ENCODE measurements at places on chromosomes 12 and 14.

- no peak for DNase-seq
Measured at GRCh38 chr12:48022676-48023385, 18.6 kb upstream of the COL2A1 start.

DNA sequence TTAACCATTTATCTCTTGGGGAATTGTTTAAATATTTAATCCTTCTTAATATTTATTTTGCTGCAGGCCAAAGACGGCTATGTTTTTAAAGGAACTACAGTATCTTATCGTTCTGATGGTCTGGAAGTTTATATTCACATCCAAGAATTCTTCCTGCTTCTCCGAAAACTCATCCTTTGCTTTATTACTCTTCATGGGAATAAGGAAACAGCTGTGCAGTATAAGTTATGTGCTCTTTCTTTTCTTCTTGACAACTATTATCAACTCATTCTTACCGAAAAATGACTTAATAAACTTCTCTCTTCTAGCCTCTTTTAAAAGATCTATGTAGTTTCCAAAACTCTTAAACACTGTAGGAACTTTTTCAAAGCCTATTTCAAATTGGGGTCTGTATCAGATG lies 335.6 kb upstream of the NOVA1 start:
- no peak for DNase-seq

- no peak for DNase-seq
Measured at GRCh38 chr12:132029503-132030300, 80.0 kb downstream of the EP400 start.

DNA sequence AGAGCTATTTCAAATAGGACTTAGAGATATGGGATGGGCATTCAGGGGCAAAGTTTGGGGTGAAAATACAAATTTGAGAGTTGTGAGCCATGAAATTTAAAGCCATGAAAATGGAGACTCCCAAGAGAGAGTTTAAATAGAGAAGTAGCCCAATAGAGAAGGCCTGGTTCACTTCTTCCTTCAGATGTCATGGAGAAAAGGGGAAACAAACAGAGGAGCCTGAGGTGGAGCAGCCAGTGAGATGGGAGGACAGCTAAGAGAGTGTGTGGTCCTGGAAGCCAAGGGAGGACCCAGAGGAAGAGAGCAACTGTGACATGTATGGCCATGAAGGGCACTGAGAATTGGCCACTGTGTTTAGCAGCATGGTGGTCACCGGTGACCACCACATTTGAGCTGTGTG lies 12.3 kb upstream of the DYNLL1 start:
- no peak for DNase-seq

- DNase-seq, result no peak
Measured at GRCh38 chr12:93089805-93090569, 160.9 kb upstream of the EEA1 start.

DNA sequence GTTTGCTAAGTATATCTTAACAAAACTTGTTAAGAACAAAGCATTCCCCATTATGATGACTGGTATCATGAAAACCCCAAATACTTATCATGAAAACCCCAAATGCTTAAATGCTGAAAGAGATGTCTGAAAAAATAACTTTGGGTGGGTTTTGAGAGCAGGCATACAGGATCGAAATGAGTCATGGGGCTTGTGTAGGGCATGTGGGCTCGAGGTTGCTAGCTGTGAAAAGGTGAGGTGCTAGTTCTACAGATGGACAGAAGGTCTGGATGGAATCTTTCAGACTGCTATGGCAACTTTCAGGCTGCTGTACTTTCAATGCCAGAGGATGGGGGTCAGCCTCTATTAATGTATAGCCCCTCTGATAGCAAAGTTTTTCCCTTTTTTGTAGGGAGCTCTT lies 167.8 kb upstream of the MDGA2 start:
- DNase-seq, result no peak

- DNase-seq, result no peak
Measured at GRCh38 chr12:56522411-56523193, 982 bp downstream of the RBMS2 start.

DNA sequence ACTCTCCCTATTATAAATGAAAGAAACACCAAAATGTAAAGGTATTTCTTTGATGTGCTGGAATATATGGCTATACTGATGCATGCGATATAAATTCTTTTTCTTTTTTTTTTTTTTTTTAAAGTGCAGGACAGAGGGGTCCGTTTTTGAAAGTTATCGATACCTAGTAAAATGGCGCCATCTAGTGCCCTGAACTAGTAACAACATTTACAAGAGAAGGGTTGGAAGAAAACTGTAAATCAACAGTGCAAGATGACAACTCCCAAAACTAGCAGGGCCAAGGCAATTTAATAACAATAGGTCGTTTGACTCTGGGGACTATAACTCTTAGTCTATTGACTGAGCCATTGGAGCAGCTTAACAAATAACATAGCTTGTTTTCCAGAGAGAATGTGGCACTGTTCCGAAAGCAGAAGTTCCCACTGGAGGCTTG lies 137.7 kb downstream of the SPTSSA start:
- no peak for DNase-seq

- DNase-seq, result no peak
Measured at GRCh38 chr14:85252011-85252410, 277.9 kb upstream of the FLRT2 start.

DNA sequence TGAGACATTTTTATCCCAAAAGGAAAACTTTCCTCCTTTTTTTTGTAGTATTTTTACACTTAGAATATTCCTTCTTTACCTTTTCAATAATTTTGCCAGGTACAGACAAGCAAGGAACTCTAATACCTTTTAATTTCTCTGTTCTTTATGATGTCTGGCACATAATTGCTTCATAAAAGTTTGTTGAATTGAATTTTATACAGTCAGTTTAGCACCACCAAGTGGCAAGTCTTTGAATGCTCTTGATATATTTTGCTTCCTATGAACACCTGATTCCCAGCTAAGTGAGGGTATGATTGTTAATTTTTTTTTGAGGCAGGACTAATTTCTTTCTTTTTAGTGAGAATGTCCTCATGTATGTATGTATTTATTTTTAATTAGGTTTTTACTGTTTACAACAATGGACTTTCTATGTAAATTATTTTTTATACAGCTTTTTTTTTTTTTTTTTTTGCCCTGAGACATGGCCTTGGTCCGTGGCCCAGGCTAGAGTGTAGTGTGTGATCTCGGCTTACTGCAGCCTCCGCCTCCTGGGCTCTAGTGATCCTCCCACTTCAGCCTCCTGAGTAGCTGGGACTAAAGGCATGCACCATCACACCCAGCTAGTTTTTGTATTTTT lies 6.9 kb downstream of the TBC1D15 start:
- no peak for DNase-seq

GRCh38 chr12:43459285-43459684 lies 92.7 kb downstream of the ADAMTS20 start:
- DNase-seq, result no peak

GRCh38 chr12:6372403-6373003 lies 2.9 kb downstream of the SCNN1A start:
- DNase-seq, result no peak

- no peak for DNase-seq
Measured at GRCh38 chr12:2639020-2639298, 155.8 kb upstream of the FKBP4 start.

DNA sequence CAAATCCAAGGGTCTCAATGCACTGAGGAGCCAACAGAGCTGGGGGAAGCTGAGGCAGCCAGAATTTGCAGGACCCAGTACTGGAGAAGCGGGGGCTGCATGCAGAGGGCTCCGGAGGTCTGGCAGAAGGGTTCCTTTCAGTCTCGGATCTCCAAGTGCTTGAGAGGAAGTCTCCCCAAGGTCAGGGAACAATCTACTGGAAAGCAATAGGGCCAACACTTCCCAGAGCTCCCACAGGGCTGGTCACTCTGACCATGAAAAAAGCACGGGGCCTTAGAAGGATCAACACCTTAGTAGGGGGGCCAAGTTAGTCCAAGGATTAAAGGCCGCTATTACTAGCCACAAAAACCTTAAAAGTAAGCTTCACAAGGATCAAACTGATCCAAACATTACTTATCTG lies 31.7 kb downstream of the SPPL3 start:
- DNase-seq, result no peak

DNA sequence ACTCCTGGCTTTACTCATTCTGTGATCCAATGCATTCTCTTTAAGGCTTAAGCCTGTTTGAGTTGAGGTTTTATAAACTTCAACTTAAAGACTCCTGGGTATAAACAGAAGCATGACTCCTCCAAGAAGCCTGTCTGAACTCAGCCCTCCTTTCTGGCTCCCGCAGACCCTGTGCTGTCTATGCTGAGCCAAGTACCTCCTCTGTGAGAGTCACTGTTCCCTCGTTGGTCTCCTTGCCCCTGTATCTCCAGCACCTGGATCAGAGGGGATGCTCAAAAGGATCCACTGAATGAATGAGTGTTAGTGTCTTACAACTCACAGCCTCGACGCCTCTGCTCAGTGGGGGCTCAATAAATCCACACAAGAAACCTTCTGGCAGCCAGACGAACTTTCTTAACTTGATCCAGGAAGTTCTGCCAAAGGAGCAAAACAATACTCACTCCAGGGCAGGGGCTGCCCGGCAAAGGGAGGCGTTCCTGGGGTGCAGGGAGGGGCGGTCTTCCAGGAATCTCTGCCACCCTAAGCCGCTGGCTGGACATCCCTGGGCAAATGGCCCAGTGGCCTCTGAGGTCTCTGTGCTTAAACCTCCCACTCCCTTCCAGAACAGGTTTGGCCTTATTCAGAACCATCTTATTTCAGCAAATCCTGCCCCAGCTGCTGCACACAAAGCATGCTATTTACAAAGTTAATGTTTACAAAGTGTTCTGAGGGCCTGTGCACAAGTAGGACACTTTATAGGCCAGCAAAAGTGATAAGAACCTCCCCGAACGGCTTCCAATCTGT lies 32.9 kb downstream of the MAP1LC3B2 start:
- DNase-seq, result no peak

DNA sequence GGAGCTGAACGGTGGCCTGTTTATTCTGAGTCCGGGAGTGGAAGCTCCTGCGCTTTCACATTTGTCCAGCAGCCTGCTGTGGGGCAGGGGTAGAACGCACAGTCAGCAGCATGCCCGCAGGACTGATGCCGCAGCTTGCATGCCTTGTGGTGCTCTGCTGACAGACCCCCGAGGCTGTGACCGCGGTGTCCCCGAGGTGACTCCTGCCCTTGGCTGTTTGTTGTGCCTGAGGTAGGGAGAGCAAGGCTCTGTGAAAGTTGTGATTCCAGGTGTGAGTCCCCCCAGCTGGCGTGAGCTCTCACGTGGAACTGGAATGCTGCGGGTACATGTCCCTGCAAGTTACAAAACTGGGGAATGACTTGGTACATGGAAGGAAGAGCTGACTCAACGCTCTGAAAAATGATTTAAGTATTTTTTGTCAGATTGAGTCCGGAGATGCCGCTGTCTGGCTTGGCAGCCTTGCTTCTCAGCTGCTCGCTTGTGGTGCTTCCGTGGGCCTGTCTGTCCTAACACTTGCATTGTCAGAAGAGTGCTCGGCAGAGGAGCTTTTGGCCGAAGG lies 18.1 kb downstream of the MLXIP start:
- no peak for DNase-seq

GRCh38 chr14:99560403-99560802 lies 43.6 kb downstream of the CCDC85C start:
- no peak for DNase-seq

GRCh38 chr12:54723379-54724256 lies 75.5 kb upstream of the DCD start:
- no peak for DNase-seq

- DNase-seq, result no peak
Measured at GRCh38 chr12:7787574-7788293, 1.5 kb upstream of the NANOG start.

- no peak for DNase-seq
Measured at GRCh38 chr12:8065991-8066594, at the start of gene C3AR1. Gene C3AR1 (minus strand): TSS chr12:8066359. CDS start chr12:8060185, 6,174 bp downstream.

GRCh38 chr14:25484235-25484634 lies 434.3 kb upstream of the STXBP6 start:
- no peak for DNase-seq

DNA sequence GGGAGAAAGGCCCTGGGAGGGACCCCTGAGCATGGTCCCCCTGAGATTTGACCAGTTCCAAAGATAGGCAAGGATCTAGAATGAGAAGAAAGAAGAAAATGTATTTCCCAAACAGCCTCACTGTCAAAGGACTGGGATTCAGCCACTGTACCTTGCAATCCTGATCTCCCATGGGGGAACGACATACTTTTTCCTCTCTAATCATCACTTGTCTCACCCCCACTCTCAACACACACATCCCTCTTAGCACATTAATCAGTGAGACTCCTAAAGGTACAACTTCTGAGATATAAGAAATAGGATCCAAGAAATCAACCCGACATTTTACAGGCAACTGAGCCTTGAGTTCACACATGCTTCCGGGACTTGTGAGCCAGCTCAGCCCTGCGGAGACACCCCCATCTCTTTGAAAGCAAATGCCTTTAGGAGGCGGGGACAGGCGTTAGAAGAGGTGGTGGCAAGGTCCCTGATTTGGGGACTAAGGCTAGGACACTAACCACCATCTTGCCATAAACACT lies 1.4 kb downstream of the MAP3K9 start:
- DNase-seq, result peak; percentile 20

GRCh38 chr12:52494518-52494917 lies 1.5 kb upstream of the KRT6A start:
- DNase-seq, result no peak

GRCh38 chr12:50635364-50635763 lies 128.5 kb upstream of the ATF1 start:
- no peak for DNase-seq

DNA sequence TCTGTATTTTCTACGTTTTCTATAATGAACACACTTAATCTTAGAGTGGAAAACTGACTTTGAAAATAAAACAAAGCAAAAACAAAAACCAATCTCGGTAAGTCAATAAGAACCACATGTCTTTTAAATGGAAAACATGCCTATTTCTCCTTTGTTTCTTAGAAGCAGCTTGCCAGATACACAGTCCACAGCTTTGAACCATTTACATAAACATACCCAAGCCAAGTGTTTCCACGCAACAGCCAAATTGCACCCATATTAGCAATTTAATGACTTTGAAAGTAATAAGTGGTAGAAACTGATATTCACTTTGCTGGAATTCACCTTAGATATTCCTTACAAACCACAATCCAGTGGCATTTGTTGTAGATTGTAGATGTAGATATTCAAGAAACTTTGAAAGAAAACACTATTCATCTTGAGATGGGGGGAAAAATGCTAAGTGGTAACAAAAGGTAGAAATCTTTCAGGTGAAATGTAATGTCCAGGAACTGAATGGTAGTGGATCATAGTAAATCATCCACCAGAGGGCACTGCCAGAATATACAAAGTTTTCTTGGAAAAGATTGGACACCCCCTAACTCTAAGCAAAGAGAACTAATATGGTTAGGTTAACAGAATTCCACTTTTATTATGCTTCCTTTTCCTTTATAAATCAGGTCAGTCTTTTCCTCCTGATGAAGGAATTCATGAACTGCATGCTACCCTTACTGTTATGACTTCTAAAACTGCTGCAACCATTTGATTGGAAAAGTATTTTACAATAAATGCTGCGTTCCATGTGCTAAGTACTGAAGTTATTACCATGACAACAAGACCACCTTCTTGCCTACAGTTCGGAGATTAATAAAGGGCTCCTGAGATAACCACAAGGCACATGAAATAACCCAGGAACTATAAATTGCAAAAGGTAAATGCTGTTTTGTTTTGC lies 69.8 kb downstream of the RERG start:
- no peak for DNase-seq

- DNase-seq, result no peak
Measured at GRCh38 chr12:10563966-10564365, 49.4 kb downstream of the MAGOHB start.

- DNase-seq, result no peak
Measured at GRCh38 chr14:25178255-25178654, 128.3 kb upstream of the STXBP6 start.
